ENCODE measurements at places on chromosomes 5 and 9. TPM values are rescaled to one million over a fixed set of nuclear protein-coding genes. Genes with fewer than 3 reads are reported as not detected.

DNA sequence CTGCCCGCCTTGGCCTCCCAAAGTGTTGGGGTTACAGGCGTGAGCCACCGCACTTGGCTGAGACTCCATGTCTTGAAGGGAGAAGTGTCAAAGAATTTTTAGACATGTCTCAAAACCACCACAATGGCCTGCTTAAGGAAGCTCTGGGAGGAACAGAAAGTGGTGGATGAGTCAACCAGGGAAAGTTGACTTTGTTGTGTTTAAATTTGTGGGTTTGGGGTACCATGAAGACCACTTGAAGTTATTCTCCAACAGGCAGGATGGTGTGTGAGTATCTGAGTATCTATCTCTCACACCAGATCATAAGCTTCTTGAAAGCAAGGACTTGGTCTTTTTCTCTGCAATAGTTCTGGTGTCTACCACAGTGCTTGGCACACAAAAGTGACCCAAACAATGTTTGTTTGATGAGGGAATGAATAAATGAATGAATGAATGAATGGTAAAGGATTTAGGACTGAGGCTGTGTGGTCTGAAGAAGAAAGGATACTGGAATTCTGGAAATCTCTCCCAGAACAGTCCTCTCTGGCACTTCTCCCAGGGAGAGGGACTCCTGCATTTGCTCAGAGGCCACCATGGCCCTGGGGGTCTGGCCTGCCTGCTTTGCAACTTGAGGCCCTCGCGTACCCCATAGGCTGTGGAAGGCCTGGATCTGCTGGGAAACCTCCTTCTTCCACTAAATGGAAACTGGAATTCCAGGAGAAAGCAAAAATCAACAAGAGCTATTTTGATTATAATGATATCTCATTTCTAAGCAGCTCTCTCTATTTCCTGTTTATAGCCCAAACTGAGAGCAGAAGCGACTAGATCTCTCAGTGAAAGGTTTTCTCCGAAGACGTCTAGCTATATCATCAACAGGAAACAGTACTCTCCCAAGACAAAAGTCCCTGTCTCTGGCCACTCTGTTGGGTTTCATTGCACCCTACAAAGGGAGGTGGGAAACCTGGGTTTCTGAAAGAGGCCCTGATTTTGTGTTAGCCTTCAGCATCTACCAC, 187.9 kb downstream of the PALM2AKAP2 start:
- H3K4me3 ChIP-seq = no peak overlapping the region
- H3K36me3 ChIP-seq = peaks cover 3% of the 10 kb centered on the region
- H3K4me1 ChIP-seq = peaks cover 38% of the 10 kb centered on the region
- H3K27ac ChIP-seq = peak overlapping the region; percentile 73

DNA sequence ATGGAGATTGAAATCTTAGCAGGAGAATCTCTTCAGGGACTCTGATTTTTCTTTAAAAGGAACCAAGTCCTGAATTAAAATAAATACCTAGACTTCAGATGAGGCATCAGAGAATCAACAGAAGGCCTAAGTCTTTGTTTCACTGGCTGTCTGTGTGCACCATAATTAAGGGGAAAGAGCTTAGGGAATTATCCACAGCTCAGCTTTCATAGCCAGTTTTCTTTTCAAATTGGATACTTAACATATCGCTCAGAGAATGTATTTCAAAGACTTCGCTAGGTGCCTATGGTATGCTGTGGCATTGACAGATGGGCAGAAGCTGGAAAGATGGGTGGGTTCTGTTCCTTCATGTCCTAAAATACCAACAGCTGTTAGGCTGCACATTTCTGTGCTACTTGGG, 325.8 kb downstream of the TMEM38B start:
- no peak for DNase-seq
- no peak overlapping the region for H3K4me3 ChIP-seq
- H3K27ac ChIP-seq = no peak overlapping the region
- no peaks in the 10 kb centered on the region for H3K4me1 ChIP-seq

DNA sequence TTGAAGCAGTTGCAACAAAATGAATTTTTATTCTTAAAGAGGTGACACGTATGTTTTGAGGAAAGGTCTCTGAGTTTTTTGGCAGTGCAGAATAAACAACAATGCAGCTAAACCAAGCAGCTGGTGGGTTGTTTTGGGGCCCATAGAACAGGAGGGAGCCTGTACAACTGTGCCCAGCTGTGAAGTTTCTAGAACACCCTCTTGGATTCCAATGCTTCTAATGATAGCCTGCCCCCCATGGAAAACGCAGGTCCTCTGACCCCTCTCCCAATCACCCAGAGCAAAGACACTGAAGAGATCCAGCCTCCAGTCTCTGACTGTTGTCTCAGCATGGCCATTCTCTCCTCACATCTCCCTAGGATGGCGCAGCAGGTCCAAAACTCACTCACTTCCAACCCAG, 150.9 kb downstream of the MARCHF11 start:
- no peaks in the 10 kb centered on the region for H3K36me3 ChIP-seq
- no peak overlapping the region for H3K4me3 ChIP-seq
- no peak for DNase-seq
- H3K4me1 ChIP-seq = no peaks in the 10 kb centered on the region

- no peaks in the 10 kb centered on the region for H3K36me3 ChIP-seq
- H3K4me1 ChIP-seq = no peaks in the 10 kb centered on the region
- H3K27me3 ChIP-seq = no peaks in the 10 kb centered on the region
- no peak for DNase-seq
Measured at GRCh38 chr5:144547098-144547499, 376.4 kb downstream of the KCTD16 start.

DNA sequence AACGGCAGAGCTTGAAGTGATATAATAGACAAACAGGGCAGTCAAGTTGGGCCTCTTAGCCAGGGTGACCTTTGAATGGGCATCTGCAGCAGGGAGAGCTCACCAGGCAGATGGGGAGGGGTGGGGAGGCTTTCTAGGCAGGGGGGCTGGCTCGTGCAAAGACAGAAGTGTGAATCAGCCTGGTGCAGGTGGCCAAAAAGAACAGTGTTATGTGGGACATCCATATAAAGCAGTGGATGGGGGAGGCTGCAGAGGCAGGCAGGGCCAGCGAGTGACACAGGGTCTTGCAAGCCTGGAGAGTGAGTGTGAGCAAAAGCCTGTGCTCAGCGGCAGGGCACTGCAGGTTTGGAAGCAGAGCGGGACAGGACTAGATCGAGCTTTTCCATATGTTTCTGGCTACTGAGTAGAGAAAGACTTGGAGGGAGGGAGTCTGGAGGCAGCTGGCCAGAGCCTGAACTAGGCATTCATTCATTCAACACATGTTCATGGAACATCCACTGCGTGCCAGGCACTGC, 14.2 kb upstream of the TTLL11 start:
- DNase-seq = no peak
- H3K36me3 ChIP-seq = no peaks in the 10 kb centered on the region
- H3K27me3 ChIP-seq = no peaks in the 10 kb centered on the region
- H3K4me3 ChIP-seq = no peak overlapping the region

- no peak overlapping the region for H3K4me3 ChIP-seq
- no peaks in the 10 kb centered on the region for H3K27me3 ChIP-seq
- no peak for DNase-seq
- H3K27ac ChIP-seq = no peak overlapping the region
Measured at GRCh38 chr5:14901462-14902051, 30.0 kb upstream of the ANKH start.

DNA sequence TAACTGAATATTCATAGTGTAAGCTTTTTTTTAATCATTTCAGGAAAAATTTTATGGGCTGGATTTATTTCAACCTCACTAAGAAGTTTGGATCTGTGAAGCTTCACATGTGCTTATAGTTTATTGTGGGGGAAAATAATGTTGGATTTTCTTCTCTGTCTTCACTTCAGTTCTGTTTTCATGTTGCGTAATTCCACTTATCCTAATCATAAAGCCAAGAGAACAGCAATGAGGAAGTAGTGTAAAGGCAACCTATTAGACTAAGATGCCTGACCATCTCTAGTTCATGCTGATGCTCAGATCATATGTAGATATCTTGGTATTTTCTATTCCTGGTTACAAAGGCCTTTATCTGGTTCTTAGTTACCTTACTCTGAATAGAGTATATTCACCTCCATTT, 50.0 kb downstream of the CD180 start:
- no peak for DNase-seq
- H3K36me3 ChIP-seq = peaks cover 24% of the 10 kb centered on the region
- H3K4me1 ChIP-seq = no peaks in the 10 kb centered on the region
- H3K27ac ChIP-seq = no peak overlapping the region
- H3K4me3 ChIP-seq = no peak overlapping the region

GRCh38 chr9:38707885-38708637, 11.9 kb downstream of the FAM240B start:
- H3K4me3 ChIP-seq = no peak overlapping the region
- no peaks in the 10 kb centered on the region for H3K36me3 ChIP-seq
- H3K4me1 ChIP-seq = no peaks in the 10 kb centered on the region
- H3K27ac ChIP-seq = no peak overlapping the region

DNA sequence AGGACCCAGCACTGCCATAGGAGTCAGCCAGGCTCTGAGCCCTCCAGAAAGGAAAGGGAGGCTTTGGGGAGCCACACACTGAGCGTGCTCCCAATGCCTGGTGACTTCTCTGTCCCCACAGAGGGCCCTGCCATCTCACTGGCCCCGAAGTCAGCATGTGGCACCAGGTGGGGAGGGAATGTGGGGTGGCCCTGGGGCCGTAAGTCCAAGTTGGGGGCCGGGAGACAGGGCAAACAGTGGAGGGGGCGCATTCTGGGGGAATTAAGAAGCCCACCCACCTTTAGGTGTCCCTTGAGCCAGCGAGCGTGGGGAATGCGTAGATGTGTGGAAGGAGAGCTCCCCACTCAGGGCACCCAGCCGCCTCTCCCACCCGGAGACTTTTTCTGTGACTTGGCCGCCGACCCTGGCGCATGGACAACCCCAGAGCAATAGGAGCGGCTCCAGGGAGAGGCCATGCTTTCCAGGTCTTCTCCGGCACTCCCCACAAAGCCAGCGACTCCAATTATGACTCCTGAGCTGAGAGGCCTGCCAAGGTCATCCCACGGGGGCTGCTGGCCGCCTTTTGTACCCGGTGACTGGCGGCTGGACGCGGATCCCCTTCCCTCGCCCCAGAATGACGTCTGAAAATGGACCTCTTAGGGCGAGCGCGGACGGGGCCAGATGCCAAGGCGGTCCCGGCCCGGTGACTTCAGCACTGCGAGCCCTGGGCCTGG, 9.8 kb downstream of the IRX1 start:
- no peak overlapping the region for H3K4me3 ChIP-seq
- H3K27ac ChIP-seq = no peak overlapping the region
- H3K27me3 ChIP-seq = peaks cover 81% of the 10 kb centered on the region
- H3K4me1 ChIP-seq = peaks cover 2% of the 10 kb centered on the region
- no peak for DNase-seq

- no peak overlapping the region for H3K27ac ChIP-seq
- H3K27me3 ChIP-seq = no peaks in the 10 kb centered on the region
- no peaks in the 10 kb centered on the region for H3K36me3 ChIP-seq
Measured at GRCh38 chr9:7735311-7735710, 64.3 kb downstream of the DMAC1 start.

DNA sequence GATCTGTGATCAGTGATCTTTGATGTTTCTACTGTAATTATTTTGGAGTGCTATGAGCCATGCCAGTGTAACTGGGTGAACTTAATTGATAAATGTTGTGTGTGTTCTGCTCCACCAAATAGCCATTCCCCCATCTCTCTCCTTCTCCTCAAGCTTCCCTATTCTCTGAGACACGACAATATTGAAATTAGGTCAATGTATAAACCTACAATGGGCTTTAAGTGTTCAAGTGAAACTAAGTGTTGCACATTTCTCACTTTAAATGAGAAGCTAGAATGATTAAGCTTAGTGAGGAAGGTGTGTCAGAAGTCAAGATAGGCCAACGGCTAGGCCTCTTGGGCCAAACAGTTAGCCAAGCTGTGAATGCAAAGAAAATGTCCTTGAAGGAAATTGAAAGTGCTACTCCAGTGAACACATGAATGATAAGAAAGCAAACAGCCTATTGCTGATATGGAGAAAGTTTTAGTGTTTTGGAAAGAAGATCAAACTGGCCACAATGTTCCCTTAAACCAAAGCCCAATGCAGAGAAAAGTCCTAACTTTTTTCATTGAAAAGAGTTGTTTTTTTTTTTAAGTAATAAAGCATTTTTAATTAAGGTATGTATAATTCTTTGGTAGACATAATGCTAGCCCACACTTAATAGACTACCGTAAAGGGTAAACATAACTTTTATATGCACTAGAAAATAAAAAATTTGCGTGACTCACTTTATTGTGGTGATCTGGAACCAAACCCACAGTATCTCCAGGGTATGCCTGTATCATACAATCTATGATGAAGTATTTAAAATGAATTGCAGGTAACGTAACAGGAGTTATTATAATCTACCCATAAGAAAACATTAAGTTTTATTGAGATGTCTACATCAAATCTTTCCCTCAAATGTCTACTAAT, 42.5 kb upstream of the ALDH1A1 start:
- H3K4me3 ChIP-seq = no peak overlapping the region
- no peaks in the 10 kb centered on the region for H3K36me3 ChIP-seq
- H3K27ac ChIP-seq = no peak overlapping the region
- peaks cover 2% of the 10 kb centered on the region for H3K4me1 ChIP-seq
- H3K27me3 ChIP-seq = peaks cover 4% of the 10 kb centered on the region

PCDHGB2 gene
- not detected for total RNA-seq

ACTBL2 gene
- total RNA-seq = not detected

CDO1 gene
- 0.37 TPM for total RNA-seq

CARD9 gene
- total RNA-seq = 1.5 TPM

RLN1 gene
- total RNA-seq = 1.1 TPM

CCNI2 gene
- total RNA-seq = 6.9 TPM
